ENCODE measurements at places on chromosomes 4 and X. TPM values are rescaled to one million over a fixed set of nuclear protein-coding genes. Genes with fewer than 3 reads are reported as not detected.

- no peak for DNase-seq
- no peak overlapping the region for H3K27ac ChIP-seq
- no peaks in the 10 kb centered on the region for H3K36me3 ChIP-seq
- H3K4me1 ChIP-seq: peaks cover 9% of the 10 kb centered on the region
- H3K27me3 ChIP-seq: no peaks in the 10 kb centered on the region
Measured at GRCh38 chr4:125101719-125102118, 213.0 kb upstream of the FAT4 start.

GRCh38 chr4:26426892-26427291 lies 63.4 kb downstream of the CCKAR start:
- peak overlapping the region; percentile 60 for H3K27ac ChIP-seq
- DNase-seq: no peak
- H3K36me3 ChIP-seq: peaks cover 20% of the 10 kb centered on the region
- peaks cover 13% of the 10 kb centered on the region for H3K4me1 ChIP-seq

- H3K4me3 ChIP-seq: no peak overlapping the region
- no peaks in the 10 kb centered on the region for H3K27me3 ChIP-seq
- peak overlapping the region; percentile 4 for H3K27ac ChIP-seq
- peaks cover under 1% of the 10 kb centered on the region for H3K4me1 ChIP-seq
- no peaks in the 10 kb centered on the region for H3K36me3 ChIP-seq
Measured at GRCh38 chr4:70747874-70748273, 26.1 kb downstream of the RUFY3 start.

DNA sequence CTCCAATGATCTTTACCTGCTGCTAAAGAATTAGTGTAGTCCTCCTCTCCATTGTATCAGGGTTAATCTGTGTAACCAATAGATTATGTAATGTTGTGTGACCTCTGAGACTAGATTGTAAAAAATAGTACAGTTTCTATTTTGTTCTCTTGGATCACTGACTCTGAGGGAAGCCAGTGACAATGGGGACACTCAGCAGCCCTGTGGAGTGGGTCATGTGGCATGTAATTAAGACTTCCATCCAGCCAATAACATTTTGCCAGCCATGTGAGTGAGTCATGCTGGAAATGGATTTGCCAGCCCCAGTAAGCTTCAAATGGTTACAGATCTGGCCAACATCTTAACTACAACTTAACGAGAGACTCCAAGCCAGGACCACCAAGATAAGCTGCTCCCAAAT lies 332.3 kb downstream of the PTTG2 start:
- H3K4me1 ChIP-seq: peaks cover 7% of the 10 kb centered on the region
- H3K27ac ChIP-seq: no peak overlapping the region
- H3K4me3 ChIP-seq: no peak overlapping the region
- peaks cover 14% of the 10 kb centered on the region for H3K36me3 ChIP-seq
- no peak for DNase-seq

DNA sequence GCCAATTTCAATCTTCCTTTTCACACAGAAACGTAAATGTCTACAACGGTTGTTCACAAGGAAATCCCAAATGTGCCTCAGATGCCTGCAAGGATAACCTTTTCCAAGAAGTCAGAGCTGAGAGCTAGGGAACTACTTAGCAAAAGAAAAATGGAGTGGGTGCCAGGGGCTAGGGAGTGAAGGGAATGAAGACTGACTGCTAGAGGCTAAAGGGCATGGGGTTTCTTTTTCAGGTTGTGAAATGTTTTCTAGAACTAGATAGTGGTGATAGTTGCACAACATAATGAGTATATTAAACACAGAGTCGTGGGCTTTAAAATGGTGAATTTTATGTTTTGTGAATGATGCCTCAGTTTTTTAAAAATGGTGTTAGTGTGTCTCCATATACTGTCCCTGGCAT lies 53.4 kb downstream of the CD99L2 start:
- H3K27me3 ChIP-seq: no peaks in the 10 kb centered on the region
- H3K4me3 ChIP-seq: no peak overlapping the region
- no peak overlapping the region for H3K27ac ChIP-seq
- peaks cover 10% of the 10 kb centered on the region for H3K4me1 ChIP-seq

- no peak for DNase-seq
- H3K36me3 ChIP-seq: no peaks in the 10 kb centered on the region
- H3K4me1 ChIP-seq: no peaks in the 10 kb centered on the region
Measured at GRCh38 chr4:6476893-6477292, 4.5 kb upstream of the PPP2R2C start.

- DNase-seq: no peak
- peaks cover 15% of the 10 kb centered on the region for H3K4me1 ChIP-seq
- no peak overlapping the region for H3K27ac ChIP-seq
- H3K27me3 ChIP-seq: no peaks in the 10 kb centered on the region
Measured at GRCh38 chr4:98682719-98683118, 24.3 kb upstream of the TSPAN5 start.

DNA sequence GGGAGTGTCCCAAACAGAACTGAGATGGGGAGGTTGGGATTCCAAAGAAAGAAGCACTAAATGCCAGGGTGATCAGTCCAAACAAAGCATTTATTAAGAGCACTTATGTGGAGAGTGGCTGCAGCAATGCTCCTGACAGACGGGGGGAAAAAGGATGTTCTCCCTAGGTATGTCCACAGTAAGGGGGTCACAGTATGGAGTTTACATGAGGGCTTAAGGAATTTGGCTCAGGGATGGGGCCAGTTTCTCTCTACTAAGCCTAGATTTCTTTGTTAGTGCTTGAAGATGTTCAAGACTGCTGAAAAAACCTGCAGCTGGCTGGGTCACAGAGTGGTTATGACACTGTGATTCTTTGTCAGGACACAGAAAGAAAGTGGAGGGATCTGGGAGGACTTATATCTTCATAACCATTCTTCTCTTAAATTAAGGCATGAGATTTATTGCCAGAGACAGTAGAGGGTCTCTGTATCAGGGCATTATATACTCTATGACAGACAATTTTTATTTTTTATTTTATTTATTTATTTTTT lies 1468.0 kb downstream of the C4orf33 start:
- H3K36me3 ChIP-seq: peaks cover 4% of the 10 kb centered on the region
- H3K4me1 ChIP-seq: peaks cover 9% of the 10 kb centered on the region
- H3K27me3 ChIP-seq: no peaks in the 10 kb centered on the region
- H3K27ac ChIP-seq: no peak overlapping the region
- DNase-seq: no peak

DNA sequence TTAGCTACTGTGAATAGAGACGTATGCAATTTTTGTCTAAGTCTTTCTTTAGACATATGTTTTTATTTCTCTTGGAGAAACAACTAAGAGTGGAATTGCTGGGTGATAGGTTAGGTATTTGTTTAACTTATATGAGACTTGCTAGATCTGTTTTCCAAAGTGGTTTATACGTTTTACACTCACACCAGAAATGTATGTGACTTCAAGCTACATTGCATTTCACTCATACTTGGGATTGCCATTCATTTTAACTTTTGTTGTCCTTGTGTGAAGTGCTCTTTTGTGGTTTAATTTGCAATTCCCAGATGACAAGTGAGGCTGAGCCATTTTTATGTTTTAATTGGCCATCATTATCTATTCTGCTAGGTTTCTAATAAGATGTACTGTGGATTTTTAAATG lies 817.2 kb downstream of the GLUD2 start:
- no peaks in the 10 kb centered on the region for H3K36me3 ChIP-seq
- H3K27me3 ChIP-seq: no peaks in the 10 kb centered on the region
- H3K27ac ChIP-seq: no peak overlapping the region
- no peak for DNase-seq
- H3K4me1 ChIP-seq: no peaks in the 10 kb centered on the region

DNA sequence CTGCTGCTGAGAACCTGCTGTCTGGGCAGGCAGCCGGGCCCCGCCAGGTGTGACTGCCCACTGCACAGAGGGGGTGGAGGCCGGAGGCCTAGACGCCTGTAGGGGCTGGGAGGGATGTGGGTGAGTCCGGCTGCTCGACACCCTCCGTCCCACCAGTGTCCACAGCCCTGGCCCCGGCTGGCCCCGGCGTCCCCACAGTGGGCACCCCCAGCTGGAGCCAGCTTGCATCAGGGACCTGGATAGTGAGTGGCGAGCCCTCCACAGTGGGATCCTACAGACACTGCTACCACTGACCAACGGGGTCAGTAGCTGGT lies 34.7 kb upstream of the SPON2 start:
- no peak overlapping the region for H3K27ac ChIP-seq
- no peaks in the 10 kb centered on the region for H3K27me3 ChIP-seq
- no peaks in the 10 kb centered on the region for H3K36me3 ChIP-seq
- no peaks in the 10 kb centered on the region for H3K4me1 ChIP-seq
- DNase-seq: no peak
- H3K4me3 ChIP-seq: no peak overlapping the region

DNA sequence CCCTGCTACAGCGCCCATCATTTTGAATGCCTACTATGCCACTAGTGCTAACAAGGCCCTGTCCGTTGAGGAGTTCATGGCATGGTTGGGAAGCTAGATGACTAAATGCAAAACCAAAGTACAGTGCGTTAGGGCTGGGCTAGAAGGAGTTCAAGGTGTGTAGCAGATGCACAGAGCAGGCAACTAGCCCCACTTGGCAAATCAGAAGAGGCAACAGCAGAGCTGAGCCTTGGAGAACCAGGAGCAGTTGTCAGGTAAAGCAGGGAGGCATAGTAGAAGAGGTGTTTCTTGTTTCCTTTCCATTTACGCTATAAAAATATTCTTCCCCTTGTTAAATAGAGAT lies 146.6 kb upstream of the CPEB2 start:
- H3K27me3 ChIP-seq: no peaks in the 10 kb centered on the region
- no peaks in the 10 kb centered on the region for H3K36me3 ChIP-seq
- H3K4me3 ChIP-seq: no peak overlapping the region
- no peak for DNase-seq
- H3K27ac ChIP-seq: no peak overlapping the region
- peaks cover 9% of the 10 kb centered on the region for H3K4me1 ChIP-seq

GRCh38 chrX:28590396-28590795 lies 3.1 kb downstream of the IL1RAPL1 start:
- H3K4me1 ChIP-seq: peaks cover 21% of the 10 kb centered on the region
- no peak for DNase-seq
- no peaks in the 10 kb centered on the region for H3K36me3 ChIP-seq
- peaks cover 8% of the 10 kb centered on the region for H3K27me3 ChIP-seq
- no peak overlapping the region for H3K27ac ChIP-seq

DNA sequence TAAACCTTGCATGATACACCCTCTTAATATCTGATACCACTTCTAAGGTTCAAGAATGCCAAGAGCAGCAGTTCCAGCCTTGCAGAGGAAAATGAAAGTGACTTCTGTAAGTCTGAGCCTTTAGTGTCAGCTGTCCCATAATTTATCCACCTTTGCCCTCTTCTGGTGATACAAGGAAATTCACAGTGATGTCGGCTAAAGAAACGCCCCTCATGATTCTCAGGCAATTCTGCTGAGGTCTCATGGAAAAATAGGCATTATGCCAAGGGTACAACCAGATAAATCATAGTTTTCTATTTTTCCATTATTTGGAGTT lies 172.2 kb upstream of the CXCL13 start:
- H3K4me3 ChIP-seq: no peak overlapping the region
- no peak overlapping the region for H3K27ac ChIP-seq
- no peaks in the 10 kb centered on the region for H3K4me1 ChIP-seq

GRCh38 chrX:40440866-40441265 lies 139.9 kb upstream of the ATP6AP2 start:
- no peak for DNase-seq
- H3K36me3 ChIP-seq: no peaks in the 10 kb centered on the region
- no peak overlapping the region for H3K4me3 ChIP-seq

GRCh38 chr4:61195101-61195500 lies 5.0 kb upstream of the ADGRL3 start:
- H3K4me3 ChIP-seq: no peak overlapping the region
- H3K27ac ChIP-seq: no peak overlapping the region
- H3K27me3 ChIP-seq: peaks cover 13% of the 10 kb centered on the region
- no peak for DNase-seq

DNA sequence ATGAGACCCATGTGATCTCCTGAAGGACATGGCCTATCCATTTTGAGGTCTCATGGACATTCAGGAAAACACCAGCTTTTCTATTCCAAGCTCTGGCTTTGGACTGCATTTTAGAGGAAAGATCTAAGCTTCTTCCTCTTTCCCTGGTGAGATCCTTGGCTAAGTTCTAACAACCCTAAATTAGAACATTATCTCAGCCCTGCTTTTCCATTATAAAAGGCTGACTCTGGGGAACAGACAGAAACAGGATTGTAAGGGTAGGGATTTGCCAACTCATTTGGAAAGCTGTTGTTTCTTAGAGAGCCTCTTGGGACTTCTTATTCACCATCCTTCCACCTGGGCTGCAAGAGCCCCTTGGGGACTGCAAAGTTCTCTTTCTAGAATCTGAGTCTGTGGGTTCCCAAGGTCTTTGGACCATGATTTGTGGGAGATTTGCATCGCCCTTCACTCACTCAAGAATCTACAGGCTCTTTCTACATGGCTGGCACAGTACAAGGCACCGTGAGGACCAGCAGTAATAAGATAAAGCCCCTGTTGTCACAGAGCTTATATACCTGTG lies 146.9 kb downstream of the FNIP2 start:
- peaks cover 23% of the 10 kb centered on the region for H3K4me1 ChIP-seq
- peak overlapping the region; percentile 32 for H3K27ac ChIP-seq
- H3K27me3 ChIP-seq: no peaks in the 10 kb centered on the region

DNA sequence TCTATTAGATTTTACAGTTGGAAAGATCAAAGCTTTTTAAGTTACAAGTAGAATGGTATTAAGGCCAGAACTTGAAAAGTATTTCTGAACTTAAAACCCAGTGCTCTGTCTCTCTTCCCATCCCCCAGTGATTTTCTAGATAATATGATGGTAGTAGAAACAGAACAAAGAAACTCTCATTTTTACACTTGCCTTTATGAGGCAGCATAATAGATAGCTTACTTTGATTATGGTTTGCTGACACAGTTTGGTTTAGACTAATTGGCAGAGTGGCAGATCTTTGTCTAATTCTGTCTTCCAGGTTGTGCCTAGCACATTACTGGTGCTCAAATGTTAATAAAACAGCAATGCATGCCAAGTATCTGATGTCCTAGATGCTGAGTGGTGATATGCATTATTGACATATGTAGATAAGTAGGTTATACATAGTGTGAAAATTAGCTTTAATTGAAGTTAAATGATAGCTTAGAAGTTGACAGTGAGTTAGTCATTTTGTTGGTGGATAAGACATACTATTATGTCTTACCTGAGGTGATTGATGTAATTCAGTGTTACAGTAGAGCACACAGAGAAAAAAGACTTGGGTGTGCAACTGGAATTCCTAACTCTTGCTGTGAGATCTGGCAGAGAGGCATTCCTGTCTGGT lies 4.3 kb upstream of the RAPGEF2 start:
- peaks cover 33% of the 10 kb centered on the region for H3K27me3 ChIP-seq
- no peaks in the 10 kb centered on the region for H3K36me3 ChIP-seq
- H3K4me1 ChIP-seq: peaks cover 7% of the 10 kb centered on the region
- no peak for DNase-seq
- H3K4me3 ChIP-seq: no peak overlapping the region

GAGE13 gene
- not detected for total RNA-seq

XPNPEP2 gene
- 0.32 TPM for total RNA-seq

TBC1D19 gene
- total RNA-seq: 9.2 TPM

ANOS1 gene
- total RNA-seq: 18.8 TPM

ZMAT1 gene
- total RNA-seq: 4.9 TPM

Measured in neural crest cell (in vitro differentiated cells).